Activated CD8-positive, alpha-beta T cell treated with anti-CD3 and anti-CD28 coated beads, Interleukin-2, amount 10 ng/mL, durations not matched to agents 7 days and 5 days (primary cell): ENCODE measurements at places on chromosomes 7 and 10.

DNA sequence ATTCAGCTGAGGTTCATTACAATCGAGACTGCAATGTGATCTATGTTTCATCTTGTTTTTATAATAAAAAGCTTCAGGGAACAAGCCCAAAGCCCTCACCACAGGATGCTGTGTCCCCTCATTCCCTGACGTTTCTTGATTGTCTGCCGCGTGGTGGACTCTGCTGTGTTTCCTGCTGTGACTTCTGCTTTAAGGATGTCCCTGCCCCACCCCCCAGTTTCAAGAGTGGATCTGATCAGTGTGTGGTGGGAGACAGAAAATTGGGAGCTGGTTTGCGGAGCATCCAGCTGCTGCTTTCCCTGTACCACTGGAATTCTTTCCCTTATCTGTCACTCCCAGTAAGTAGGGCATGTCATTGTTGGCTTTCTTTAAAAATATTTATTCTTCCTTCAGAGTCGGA lies 86.2 kb downstream of the CREM start:
- no peak for DNase-seq

- no peak for DNase-seq
Measured at GRCh38 chr7:43686991-43687390, 42.3 kb downstream of the COA1 start.

DNA sequence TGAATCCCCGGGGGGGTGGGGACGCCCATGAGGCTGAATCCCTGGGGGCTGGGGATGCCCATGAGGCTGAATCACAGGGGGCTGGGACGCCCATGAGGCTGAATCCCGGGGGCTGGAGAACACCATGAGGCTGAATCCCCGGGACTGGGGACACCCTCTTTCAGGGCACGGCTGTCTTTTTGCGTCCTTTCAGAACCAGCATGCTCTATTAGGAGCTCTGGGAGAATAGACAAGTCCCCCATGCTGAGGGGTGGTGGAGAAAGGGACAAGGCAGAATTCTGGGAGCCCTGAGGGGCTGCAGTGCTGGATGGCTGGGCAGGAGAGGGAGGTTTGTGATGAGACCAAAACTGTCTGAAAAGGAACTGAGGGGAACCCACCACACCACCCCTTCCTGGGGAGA lies 257.3 kb upstream of the TCERG1L start:
- DNase-seq, result no peak

DNA sequence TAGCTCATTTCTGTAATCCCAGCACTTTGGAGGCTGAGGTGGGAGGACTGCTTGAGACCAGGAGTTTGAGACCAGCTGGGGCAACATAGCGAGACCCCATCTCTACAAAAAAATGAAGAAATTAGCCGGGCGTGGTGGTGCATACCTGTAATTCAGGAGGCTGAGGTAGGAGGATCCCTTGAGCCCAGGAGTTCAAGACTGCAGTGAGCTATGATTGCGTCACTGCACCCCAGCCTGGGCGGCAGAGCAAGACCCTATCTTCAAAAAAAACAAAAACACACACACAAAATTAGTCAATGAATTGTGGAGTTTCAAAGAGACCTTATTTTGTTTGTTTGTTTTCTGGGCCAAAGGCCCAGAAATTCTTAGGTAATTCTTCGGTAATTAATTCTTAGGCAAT lies 110.0 kb downstream of the CUX1 start:
- DNase-seq, result no peak

DNA sequence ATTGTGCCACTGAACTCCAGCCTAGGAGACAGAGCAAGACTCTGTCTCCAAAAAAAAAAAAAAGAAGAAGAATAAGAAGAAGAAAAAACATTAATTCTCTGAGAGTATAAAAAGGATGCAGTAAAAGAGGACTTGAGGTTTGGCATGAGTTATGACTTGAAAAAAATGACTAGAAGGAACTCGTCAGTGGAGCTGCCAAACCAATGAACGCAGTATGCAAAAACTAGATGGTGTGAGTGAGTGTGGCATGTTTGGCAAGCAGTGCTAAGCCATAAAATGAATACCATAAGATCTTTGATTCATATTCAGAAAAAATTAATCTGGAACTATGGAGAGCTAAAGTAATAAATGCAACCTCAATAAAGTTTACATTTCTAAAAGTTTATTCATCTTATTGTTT lies 68.6 kb upstream of the MEOX2 start:
- DNase-seq, result no peak

DNA sequence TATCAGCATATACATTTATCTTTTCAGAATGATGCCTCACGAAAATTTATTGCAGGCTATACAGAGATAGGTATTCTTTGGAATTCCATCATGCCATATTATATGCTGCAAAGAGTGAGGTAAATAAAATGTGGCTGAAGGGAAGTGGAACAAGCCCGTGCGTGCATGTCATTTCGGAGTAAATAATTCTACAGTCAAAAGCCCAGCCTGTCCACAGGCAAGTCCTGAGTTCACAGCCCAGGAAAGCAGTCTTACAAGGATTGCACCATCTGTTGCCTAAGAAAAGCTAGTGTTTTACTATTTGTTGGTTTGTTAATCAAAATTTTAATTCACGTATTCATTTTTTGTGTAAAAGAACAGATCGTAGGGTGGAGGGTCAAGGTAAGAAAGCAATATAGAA lies 292.4 kb upstream of the AKR1E2 start:
- no peak for DNase-seq

GRCh38 chr7:105268056-105268455 lies 120.7 kb downstream of the SRPK2 start:
- no peak for DNase-seq

DNA sequence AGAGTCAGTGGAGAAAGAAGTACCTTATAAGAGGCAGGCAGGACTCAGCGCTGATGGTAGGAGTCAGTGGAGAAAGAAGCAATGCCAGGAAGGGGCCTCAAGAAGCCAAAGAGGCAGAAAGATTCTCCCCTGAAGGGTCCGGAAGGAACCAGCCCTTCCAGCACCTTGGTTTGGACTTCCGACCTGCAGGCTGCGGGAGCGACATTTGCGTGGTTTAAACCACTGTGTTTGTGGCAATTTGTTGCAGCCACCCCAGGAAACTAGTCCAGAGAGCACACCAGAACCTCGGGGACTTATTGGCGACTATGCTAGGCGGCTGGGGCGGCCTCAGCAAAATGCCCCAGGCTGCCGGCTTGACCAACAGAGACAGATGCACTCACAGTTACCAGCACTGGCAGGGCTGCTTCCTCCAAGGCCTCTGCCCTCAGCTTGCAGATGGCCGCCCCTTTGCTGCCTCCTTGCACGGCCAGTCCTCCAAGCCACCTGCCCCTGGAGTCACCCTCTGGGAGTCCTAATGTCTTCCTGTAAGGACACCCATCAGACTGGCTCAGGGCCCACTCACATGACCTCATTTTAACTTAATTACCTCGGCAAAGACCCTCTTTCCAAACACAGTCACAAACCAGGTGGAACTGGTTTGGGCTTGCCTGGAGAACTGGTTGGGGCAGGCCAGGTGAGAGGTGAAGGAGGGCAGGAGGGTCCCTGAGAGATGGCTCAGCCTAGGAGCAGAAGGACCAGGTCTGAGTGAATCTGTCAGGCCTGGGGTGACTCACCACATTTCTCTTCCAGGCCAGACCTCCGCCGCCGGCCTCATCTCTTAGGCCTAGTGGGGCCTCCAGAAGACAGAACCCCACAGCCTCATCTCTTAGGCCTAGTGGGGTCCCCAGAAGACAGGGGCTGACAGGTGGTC lies 26.1 kb downstream of the CALML3 start:
- no peak for DNase-seq

- no peak for DNase-seq
Measured at GRCh38 chr10:3159152-3159551, 13.4 kb downstream of the PITRM1 start.

DNA sequence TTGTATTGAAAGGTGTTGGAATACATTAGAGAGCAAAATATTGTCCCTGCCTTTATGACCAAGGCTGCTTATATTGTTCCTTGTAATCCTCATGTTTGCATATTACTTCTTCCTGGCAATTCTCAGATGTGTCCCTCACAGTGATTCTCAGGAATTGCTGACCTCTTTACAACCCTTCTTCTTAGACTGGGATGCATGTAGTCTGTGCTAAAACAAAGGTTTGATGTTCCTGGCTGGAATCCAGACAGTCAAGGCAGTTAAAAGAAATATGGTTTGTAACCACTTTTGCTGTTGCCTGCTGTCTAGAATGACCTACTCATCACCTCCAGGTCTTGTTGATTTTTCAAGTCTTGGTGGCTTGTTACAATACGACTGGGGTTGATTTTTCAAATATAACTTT lies 367.6 kb downstream of the HGF start:
- no peak for DNase-seq
